ENCODE measurements at places on chromosomes 4 and X.

DNA sequence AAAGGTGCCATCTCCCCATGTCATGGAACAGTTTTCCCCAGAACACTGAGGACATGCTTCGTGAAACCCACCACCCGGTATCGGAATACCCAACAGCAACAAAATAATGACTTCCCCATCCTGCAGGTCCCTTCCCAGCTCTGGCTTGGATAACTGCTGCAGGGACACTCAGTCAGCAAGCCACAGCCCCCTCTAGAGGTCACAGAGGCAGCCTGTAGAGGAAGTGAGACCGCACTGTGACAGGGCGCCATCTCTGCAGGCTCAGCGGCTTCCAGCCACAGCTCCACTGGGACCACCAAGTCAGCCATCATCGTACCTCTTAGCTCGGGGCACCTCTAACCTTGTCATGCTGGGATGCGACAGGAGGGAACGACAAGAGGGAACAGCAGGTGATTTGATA, 315.9 kb downstream of the LDB2 start:
- DNase-seq, result no peak

DNA sequence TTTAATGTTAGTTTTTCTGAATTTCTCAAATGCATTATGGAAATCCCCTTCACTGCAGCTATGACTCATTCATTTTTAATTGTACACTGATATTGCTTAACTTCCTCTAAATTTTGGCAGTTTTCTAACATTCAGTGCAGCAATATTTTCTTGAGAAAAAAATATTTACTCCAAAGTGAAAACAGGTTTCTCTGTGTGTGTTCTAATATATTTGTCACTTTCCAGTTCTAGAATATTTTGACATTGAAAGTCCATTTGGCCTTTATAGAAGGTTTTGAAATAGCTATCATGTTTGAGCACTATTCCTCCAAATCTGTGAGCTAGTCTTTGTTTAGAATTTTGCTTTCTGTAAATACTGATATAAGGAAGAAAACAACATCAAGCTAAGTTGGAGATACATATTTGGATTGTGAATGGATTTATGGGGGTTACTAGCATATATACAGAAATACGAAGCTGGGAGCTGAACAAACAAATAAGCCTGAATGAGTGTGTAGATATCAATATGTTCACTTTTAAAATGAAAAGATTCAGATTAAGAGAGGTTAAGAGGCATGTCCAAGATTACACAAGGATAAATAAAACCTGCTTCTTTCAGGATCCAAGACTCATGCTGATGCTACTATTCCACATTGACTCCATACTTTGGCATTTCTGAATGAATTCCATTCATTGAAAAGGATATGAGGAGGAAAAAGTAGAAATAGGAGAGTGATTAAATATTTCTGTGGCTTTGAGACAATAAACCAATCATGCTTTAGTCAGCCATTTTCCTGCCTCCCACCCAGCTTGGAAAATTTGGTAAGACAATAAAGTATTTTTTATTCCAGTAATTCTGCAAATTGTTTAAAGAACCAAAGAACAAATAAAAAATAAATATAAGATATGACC, 57.3 kb upstream of the SLIT2 start:
- DNase-seq, result peak; percentile 92

- DNase-seq, result no peak
Measured at GRCh38 chr4:182928061-182928460, 10.9 kb upstream of the DCTD start.

- DNase-seq, result no peak
Measured at GRCh38 chrX:49139713-49140112, 16.2 kb upstream of the GPKOW start.

- no peak for DNase-seq
Measured at GRCh38 chr4:140863197-140863596, 107.0 kb upstream of the TBC1D9 start.

- no peak for DNase-seq
Measured at GRCh38 chr4:73181231-73181630, 77.4 kb downstream of the ANKRD17 start.

GRCh38 chrX:117713411-117713810, 403.2 kb downstream of the KLHL13 start:
- no peak for DNase-seq

DNA sequence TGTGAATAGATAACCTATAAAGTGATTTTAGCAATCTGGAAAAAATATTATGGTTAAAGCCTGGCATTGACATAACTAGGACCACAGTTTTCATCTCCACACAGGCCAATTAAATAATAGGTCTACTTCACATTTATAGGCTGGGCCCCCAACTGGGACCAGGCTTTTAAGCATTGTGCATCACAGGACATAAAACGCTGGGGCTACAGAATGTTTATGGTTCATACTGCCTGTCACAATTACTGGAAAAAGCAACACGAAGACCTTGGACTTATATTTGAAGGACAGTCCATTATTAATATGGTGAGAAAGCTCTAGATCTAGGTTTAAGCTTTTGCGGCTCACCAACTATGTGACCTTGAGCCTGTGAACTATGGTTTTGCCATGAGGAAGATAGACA, 94.2 kb downstream of the MFAP3L start:
- DNase-seq, result no peak

- DNase-seq, result no peak
Measured at GRCh38 chr4:102037566-102037965, 247.0 kb downstream of the BANK1 start.

- no peak for DNase-seq
Measured at GRCh38 chr4:76709772-76710090, 188.2 kb downstream of the SOWAHB start.

GRCh38 chr4:74423104-74423503, 21.8 kb upstream of the AREG start:
- DNase-seq, result peak; percentile 91

DNA sequence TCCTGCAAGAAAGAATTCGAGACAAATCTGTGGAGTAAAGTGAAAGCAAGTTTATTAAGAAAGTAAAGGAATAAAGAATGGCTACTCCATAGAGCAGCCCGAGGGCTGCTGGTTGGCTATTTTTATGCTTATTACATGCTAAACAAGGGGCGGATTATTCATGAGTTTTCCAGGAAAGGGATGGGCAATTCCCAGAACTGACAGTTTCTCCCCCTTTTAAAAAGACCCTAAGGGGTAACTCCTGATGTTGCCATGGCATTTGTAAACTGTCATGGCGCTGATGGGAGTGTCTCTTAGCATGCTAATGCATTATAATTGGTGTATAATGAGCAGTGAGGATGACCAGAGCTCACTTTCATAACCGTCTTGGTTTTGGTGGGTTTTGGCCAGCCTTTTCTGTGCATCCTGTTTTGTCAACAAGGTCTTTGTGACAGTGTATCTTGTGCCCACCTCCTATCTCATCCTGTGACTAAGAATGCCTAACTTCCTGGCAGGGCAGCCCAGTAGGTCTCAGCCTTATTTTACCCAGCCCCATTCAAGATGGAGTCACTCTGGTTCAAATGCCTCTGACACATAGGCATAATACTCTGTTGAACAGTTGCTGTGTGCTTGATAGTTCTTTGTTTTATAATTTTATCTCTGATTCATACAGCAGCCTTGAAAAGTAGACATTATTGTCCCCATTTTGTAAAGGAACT, 25.8 kb downstream of the GAB1 start:
- DNase-seq, result no peak

- DNase-seq, result no peak
Measured at GRCh38 chr4:38204339-38205035, 244.3 kb downstream of the PTTG2 start.

DNA sequence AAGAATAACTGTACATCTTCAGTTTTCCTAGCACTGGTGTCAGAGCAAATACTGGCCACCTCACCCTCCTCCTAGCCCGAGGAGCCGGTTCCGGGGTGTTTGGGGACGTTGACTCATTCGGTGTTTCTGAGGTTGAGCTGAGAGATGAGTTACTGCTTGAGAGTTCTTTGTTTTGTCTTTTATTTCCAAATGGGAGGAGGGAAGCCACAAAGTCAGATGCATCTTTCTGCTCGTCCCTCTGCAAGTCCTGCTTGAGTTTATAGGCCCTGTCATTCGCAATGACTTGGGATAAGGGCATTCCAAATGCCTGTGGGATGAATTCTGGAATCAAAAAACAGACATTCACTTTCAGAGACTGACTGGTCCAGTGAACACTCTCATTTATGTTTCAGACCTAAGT, 77.5 kb downstream of the HCCS start:
- no peak for DNase-seq

- DNase-seq, result peak; percentile 62
Measured at GRCh38 chrX:140701480-140701879, 8.1 kb upstream of the LINC00632 start.

- DNase-seq, result no peak
Measured at GRCh38 chrX:114584375-114584943, 573 bp downstream of the HTR2C start.

GRCh38 chr4:30756553-30756952, 36.4 kb downstream of the PCDH7 start:
- peak; percentile 36 for DNase-seq

- peak; percentile 93 for DNase-seq
Measured at GRCh38 chrX:149938881-149939654, 777 bp upstream of the EOLA2 start.

DNA sequence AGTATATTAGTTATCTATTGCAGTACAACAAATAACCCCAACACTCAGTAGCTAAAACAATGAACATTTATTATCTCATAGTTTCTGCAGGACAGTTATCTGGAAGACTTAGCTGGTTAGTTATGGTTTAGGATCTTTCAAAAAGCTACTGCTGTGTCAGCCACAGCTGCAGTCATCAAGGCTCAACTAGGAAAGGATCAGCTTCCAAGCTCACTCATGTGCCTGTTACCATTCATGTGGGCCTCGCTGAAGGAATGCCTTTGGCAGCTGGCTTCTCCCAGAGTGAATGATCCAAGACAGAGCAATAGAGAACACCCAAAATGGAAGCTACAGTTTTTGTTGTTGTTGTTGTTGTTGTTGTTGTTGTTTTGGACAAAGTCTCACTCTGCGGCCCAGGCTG, 13.5 kb upstream of the PRSS48 start:
- DNase-seq, result no peak

DNA sequence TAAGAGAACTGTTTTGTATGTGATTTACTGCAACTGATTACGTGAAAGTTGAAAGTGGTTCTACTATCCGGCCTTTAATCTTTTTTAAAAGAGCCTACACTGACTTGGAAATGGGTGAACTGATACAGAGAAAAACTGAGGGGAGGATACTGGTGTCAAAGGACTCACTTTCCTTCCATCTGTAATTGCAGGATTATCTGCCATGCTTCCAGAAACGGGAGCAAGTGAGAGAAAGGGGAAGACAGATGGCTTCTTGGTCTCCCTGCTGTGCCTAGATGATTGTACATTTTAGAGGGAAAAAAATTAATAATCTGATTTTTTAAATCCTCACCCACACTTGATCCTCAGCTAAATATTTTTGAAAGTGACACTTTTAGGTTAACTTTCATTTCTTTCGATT, 88.3 kb upstream of the GRID2 start:
- no peak for DNase-seq

DNA sequence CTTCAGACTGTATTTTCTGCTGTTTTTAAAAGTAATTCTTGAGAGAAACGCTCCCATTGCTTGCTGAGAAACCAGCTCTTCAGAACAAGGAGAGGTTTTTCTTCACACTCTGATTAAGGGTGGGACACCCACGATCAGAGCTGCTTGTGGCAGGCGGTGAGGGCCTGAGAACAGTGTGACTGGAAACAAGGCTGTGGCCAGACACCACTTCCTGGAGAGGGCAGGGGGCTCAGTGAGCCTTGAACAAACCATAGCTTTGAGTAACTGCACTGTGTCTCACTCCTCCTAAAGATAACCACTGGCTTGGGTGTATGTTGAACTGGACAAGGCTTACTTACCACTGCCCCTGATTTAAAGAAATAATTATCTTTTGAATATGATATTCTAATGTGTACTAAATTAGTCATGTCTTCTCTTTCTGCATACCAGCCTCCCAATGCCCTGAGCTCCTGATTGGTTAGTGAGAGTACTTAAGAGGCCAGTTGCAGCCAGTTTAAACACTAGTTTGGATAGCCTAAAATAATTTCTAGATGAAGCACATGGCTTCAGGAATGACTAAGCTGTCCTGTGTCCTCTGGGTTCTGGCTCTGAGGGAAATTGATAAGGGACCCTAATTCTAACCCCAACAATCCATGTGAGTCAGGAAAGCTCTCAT, 3.7 kb upstream of the GPR82 start:
- peak; percentile 6 for DNase-seq

DNA sequence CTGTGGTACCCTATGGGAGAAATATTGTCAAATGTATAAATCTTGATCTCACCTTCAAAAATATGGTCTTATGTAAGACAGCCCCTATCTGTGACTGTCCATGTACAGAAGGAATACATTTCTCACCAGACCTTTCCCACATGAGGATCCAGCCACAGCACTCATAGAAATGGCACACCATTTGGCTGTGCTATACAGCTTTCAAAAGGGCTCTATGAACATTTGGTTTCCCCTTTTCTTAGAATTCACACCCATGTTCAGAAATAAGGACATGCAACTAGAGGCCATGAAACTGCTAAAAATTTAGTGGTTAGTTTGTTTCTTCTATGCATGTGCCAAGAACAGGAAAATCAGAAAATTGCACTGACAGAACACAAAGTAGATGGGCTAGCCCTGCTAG, 62.7 kb downstream of the ANTXR2 start:
- no peak for DNase-seq

- peak; percentile 48 for DNase-seq
Measured at GRCh38 chrX:119391279-119391678, 7.9 kb upstream of the SLC25A43 start.

DNA sequence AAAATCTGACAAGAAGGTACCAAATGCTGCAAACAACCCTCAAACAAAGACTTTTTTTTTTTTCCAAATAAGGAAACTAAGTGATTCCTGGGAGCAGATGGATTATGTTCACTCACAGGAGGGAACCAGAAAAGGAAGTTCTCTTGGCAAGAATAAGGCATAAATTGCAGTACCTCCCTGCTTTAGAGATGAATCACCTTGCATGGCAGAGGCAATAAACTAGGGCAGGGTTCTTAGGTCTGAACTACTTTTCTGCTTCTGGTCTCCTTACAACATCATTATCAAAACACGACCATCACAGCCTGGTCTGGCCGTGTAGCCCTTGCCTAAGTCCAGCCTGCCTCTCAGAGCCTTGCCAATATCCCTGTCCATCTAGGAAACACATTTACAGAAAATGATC, 6.3 kb downstream of the TMEM31 start:
- peak; percentile 97 for DNase-seq
